Stimulated activated CD8-positive, alpha-beta memory T cell treated with anti-CD3 and anti-CD28 coated beads, Interleukin-7, amount 100 ng/mL, for 1 hour (primary cell): ENCODE measurements at places on chromosomes 2 and 18.

DNA sequence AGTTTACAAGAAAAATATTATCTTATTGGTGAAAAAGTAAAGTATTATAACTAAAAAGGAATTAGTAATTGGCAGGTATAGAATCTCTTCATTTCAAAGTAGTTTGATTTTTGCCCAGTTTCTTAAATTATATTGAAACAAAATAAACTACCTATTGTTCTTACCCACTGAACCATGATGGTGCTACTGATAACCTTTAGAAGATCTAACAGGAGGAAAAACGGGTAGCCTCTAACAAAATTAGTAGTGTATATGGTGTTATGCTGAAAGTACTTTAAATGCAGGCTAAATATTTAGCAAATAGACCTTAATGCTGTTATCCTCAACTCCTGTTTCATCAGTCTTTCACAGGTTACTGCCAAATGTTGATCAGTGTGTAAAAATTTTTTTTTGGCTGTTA is 19.1 kb downstream of the MRPS9 start:
- no peak for DNase-seq

DNA sequence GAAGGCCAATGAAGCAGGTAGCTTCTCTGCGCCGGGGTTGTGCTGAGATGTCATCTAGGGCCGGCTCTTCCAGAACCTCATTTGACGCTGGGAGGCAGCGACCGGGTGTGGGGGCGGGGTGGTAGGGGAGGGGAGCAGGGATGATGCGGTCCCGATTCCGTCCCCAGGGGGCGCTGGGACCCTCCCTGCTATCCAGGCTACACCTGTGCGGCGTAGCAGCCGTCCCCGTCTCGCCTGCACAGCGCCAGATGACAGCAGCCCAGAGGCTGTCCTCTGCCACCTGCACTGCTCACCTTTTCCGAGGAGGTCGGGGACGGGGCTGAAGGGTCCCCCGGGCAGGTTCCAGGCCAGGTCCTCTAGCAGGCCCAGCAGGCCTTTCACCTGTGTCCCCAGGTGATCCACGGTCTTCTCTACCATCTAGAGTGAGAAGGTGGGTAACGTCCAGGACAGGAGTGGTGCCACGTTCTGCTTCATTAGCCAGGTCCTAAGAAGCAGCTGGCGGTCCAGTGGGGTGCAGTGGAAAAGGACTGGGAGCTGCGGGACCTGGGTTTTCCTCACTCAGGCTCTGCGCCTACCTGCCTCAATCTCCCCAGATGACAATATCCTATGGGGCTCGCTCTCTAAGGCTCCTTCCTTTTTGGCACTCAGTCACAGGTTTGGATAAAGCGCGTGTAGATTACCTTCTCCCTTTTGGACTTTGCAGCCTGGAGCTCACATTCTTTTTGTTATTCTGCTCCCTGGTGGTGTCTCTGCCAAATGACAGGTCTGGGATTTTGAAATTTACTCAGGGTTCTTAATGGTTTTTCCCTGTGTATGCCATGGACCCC is 56.0 kb upstream of the RAB6C start:
- DNase-seq = no peak

GRCh38 chr2:226892729-226893128 is 56.9 kb downstream of the RHBDD1 start:
- no peak for DNase-seq

GRCh38 chr18:50161597-50162205 is 33.2 kb downstream of the MYO5B start:
- no peak for DNase-seq

- DNase-seq = no peak
Measured at GRCh38 chr18:44912740-44913478, 232.2 kb downstream of the SETBP1 start.

GRCh38 chr2:160286551-160286950 is 86.5 kb upstream of the ITGB6 start:
- no peak for DNase-seq

- no peak for DNase-seq
Measured at GRCh38 chr2:197122821-197123220, 187.8 kb downstream of the ANKRD44 start.

DNA sequence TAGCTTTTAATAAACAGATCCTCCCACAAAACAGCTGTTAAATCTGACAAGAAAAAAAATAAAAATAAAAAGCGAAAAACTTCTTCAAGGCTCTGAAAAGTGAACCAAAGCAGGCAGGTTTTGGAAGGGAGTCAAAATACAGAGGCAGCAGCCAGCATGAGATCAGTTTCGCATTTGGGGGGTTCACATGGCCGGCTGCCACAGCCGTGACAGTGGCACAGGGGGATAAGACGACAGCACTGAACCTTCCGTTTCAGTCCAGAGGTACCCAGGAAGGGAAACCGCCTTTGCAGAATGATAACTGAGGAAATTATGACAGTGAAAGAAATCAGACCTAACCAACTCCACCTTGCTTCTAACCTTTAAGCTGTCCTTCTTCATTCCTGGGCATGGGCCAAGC is 196.7 kb upstream of the PID1 start:
- no peak for DNase-seq
